Heart right ventricle (tissue), 16 donors: ENCODE measurements at places on chromosomes 12 and 14.
A peak's percentile ranks its signal among the peaks of the same experiment; 100 is the strongest.

- no peak for DNase-seq
Observed at GRCh38 chr12:11731455-11731854, 82.0 kb downstream of the ETV6 start.

DNA sequence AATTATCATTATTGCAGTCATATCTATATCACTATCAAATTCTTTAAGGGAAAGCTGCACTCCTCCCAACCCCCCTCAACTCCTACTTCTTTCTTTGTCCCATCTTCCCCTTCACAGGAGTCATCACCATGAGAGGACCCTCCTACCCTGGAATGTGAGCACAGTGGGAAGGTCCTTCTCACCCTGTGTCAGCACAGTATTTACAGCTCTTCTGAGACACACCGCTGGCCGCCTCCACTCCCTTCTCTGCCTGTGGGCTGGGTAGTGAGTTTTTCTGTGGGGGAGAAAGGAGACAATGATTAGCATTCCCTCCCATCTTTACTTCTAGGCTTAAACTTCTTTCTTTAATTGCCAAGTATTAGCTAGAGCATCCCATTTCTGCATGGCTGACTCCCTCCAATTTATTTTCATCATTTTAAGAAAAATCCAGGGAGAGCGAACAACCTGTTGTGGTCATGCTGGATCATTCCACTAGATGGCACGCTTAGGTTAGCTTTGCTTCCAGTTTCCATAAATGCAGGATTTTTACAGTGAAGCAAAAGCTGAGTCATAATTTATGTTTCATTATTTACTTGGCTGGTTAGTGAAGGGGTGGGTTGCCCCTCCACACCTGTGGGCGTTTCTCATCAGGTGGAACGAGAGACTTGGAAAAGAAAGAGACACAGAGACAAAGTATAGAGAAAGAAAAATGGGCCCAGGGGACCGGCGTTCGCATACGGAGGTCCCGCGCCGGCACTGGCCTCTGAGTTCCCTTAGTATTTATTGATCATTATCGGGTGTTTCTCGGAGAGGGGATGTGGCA is 188.5 kb downstream of the ALX1 start:
- DNase-seq, result no peak

- no peak for DNase-seq
Observed at GRCh38 chr12:62873826-62874448, 61.0 kb downstream of the PPM1H start.

DNA sequence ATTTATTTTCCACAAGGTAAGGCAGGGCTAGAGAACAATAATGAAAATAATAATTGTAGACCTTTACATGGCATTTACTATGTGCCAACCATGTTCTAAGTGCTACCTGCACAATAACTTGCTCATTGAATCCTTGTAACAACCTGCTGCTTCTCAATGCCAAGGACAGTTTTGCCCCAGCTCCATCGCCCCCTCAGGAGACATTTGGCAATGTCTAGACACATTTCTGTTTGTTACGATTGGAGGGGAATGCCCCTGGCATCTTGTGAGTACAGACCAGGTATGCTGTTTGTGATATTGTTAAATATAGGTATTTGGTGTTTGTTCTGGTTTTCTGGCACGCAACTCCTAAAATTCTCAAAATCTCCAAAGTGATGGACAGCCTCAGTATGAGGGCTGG is 8.1 kb upstream of the ATXN2 start:
- no peak for DNase-seq

DNA sequence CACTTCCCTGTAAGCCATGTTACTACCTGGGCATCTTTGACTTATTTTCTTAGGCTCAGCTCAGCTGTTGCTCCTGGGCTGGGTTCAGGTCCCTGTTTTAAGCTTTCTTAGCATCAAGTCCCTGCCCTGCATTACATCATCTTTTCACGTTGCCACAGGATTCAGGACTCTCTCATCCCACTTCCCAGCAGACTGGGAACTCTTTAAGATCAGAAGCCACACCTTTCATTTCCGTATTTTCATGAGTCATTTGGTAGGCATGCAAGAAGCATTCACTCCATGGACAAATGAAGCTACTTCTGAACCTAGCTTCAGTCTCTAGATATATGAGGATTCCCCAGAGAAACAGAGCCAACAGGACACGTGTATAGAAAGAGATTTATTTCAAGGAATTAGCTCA is 726.8 kb downstream of the VRK1 start:
- DNase-seq, result no peak

- DNase-seq, result no peak
Observed at GRCh38 chr14:64502887-64503433, 678 bp downstream of the ZBTB25 start.

DNA sequence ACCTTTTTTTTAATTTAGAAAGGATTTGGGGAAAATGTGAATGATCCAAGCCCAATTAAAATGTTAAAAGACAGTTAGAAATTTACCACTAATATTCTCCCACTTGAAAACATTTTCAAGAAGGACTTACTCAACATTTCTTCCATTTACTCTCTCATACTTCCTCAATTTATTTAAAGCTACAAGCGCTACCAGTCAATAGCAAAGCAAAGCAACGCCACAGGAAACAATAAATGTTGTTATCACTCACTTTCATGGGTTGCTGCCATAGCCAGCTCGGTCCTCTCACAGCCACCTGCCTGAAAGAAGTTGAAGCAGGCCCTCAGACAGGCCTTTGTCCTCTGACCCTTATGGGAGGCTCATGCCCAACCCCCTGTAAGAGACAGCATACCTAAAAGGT is 6.0 kb upstream of the SOS2 start:
- DNase-seq, result no peak

- peak; percentile 86 for DNase-seq
Observed at GRCh38 chr12:6341417-6342139, at the start of gene TNFRSF1A. TSS of gene TNFRSF1A (minus strand) at chr12:6342076. CDS start at chr12:6341814, 262 bp downstream.

GRCh38 chr12:48446161-48446776 is 26.1 kb upstream of the ANP32D start:
- peak; percentile 19 for DNase-seq

- no peak for DNase-seq
Observed at GRCh38 chr12:128966203-128966810, 113.0 kb downstream of the GLT1D1 start.

GRCh38 chr14:48575772-48576171 is 900.4 kb upstream of the MDGA2 start:
- DNase-seq, result no peak

- no peak for DNase-seq
Observed at GRCh38 chr12:79298506-79298905, 392.3 kb downstream of the PAWR start.

GRCh38 chr14:91063119-91063518 is 2.7 kb upstream of the RPS6KA5 start:
- DNase-seq, result no peak

- no peak for DNase-seq
Observed at GRCh38 chr12:6936636-6937480, 6.8 kb upstream of the RNU7-1 start.

DNA sequence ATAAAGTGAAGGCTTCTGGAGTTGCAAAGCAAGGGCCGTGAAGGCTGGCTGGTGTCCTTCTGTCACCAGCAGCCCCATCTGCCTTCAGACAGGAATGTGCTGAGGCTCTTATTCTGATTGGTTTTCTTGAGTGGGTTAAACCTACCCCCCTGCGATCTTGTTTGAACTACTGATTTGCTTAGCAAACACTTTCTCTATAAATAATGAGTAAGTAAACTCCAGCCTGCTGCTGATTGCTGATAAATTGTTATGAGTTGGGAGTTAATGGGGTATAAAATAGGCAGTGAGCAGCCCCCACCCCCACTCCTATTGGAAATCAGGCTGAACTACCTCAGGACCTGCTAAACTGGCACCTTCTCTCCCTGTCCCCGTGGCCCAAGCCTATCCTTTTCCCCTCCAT is 146.1 kb upstream of the NOS1 start:
- no peak for DNase-seq

GRCh38 chr12:88307961-88308360 is 165.9 kb downstream of the TMTC3 start:
- DNase-seq, result no peak

DNA sequence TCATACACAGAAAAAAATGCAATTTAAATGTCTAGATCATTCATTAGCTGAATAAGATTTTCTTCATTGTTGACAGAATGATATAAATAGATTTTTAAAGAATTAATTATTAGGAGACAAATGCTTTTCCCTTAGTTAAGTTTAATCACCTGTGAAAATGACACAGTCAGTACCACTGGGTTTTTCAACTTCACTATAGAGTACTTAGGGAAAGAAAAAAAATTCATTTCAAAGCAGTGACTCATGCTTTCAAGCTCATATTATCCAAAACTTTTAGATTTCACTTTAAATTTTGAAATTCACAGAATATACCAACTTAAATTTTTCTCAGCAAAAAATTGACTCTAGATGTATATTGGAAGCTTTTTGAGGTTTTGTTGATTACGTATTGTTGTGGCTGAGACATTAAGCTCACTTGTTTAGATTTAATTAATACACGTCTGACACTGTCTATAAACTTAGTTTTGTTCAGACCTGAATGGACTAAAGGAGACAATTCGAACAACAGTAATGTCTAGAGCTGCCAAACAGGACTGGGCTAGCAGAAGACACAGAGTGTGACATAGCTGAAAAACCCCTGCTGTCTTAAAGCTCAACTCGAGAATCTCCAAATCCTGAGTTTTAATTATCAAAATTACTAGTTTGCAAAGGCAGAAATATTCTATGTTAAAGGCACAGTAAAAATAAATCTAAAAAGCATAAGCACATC is 1.6 kb downstream of the MGAT4C start:
- DNase-seq, result no peak

DNA sequence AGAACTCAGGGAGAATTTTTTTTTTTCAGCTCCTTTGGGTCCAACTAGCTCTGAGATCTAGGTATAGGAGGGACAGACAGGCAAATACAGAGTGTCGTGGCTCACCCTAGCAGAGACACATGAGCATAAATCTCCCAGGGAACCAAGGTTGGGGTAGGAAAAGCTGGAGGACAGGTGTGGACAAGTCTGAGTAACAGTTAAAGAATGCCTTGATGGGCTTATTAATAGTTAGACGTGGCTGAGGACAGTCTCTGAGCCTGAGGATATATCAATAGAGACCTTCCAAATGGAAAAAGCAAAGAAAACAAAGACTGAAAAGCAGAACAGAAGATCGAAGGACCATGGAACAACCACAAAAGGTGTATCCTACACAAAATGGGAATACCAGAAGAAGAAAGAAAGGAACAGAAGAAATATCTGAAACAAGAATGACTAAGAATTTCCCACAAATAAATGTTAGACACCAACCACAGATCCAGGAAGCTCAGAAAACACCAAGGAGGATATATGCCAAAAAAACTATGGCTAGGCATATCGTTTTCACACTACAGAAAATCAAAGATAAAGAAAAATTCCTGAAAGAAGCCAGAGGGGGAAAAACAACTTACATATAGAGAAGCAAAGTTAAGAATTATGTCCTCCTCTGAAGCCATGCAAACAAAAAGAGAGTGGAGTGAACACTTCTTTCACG is 80.9 kb downstream of the PTPRB start:
- DNase-seq, result no peak

DNA sequence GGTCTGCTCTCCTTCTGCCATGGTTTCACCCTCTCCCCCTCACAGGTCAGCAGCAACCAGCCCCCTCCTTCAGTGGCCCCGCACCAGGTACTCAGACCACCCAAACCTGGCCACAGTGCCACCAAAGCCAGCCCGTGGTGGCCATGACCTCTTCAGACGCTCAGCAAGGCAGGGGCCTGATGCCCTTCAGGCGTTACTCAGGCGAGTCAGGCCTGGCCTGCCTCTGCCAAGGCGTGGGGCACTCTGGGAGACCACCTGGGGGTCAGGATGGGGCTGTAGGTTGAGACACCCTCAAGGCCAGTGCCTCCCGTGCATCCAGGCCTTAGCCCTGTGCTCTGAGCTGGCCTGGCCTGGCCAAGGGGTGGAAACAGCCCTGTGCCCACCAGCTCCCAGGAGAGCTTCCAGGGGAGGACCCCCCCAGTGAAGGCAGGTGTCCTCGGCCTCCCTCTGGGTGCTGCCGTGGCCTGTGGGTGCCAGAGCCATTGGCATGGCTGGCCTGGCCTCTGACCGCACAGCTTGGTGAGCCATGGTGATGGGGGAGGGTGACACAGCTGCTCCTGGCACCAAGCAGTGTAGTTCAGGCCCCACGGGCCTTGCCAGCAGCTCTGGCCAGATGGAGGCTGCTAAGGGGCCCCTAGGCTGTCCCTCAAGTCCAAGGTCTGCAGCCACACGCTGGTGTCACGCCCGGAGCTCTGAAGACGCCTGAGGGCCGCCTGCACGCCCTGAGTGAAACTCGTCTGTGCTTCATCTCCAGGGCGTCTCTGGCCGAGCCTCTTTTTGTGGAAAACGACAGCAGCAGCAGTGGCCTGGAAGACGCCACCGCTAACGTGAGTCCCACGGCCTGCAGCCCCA is 15.1 kb downstream of the XRCC3 start:
- no peak for DNase-seq

- no peak for DNase-seq
Observed at GRCh38 chr12:47650469-47650868, 55.4 kb downstream of the RPAP3 start.

DNA sequence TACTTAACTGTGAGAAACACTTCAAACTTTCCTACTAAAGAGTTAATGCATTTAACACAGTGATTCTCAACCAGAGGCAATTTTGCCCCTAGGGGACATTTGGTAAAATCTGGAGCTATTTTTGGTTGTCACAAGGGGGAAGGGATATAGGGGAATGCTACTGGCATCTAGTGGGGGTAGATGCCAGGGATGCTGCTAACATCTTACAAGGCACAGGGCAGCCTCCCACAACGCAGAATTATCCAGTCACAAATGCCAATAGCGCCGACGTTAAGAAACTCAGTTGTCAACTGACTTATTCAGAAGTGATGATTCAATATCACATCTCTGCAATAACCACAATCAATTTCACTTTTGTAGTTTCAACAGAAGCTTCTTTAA is 2.0 kb downstream of the EEA1 start:
- no peak for DNase-seq

- no peak for DNase-seq
Observed at GRCh38 chr14:54050759-54051158, 94.1 kb upstream of the BMP4 start.

GRCh38 chr14:68809524-68809923 is 16.7 kb upstream of the ZFP36L1 start:
- no peak for DNase-seq

GRCh38 chr12:117485984-117486839 is 124.8 kb upstream of the NOS1 start:
- DNase-seq, result no peak

DNA sequence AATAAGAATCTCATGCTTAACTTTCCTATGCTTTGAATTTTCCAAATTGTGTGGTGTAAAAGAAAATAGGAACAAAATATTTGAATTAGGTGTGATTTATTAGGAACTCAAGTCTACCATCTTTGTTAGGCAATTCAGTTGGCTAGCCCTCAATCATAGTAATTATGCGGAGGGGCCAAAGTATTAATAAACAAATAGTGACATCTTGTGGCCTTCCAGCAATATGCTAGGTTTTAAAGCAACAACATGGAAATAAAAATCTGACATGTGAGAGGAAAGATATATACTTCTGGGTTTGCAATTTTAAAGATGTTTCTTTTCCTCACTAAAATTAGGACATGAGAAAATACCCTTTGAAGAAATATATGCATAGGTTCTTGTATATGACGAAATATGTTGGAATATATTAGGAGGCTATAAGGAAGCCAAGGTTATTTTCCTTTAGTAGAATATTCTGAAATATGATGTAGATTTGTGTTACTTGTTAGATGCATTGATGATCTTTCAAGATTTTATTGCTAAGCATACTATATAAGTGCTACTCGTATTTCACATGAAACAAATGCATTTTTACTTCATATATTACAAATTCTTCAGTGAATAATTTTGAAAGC is 200.4 kb downstream of the PTPRO start:
- no peak for DNase-seq

GRCh38 chr14:56678838-56679237 is 99.2 kb downstream of the TMEM260 start:
- no peak for DNase-seq
